Lung microvascular endothelial cell (primary cell): ENCODE measurements at places on chromosomes 5 and 9. TPM values are rescaled to one million over a fixed set of nuclear protein-coding genes. Genes with fewer than 3 reads are reported as not detected.
A peak's percentile ranks its signal among the peaks of the same experiment; 100 is the strongest.

Gene FRRS1L
- total RNA-seq: under 0.01 TPM in 1 of 2 replicates, not detected in the other

Gene INSL4
- not detected in 2 replicates for total RNA-seq

- peak; percentile 85 for DNase-seq
These were observed 2.2 kb upstream of the CCDC125 start for GRCh38 chr5:69334793-69335268.

- DNase-seq: no peak
These were observed 29.3 kb upstream of the SELENOP start for GRCh38 chr5:42840842-42841567.

GRCh38 chr9:109843641-109844040, 63.6 kb downstream of the PALM2AKAP2 start:
- DNase-seq: no peak
